Transverse colon (tissue), 4 donors: ENCODE measurements at places on chromosomes 5 and 9. TPM values are rescaled to one million over a fixed set of nuclear protein-coding genes. Genes with fewer than 3 reads are reported as not detected.
A peak's percentile ranks its signal among the peaks of the same experiment; 100 is the strongest.

DNA sequence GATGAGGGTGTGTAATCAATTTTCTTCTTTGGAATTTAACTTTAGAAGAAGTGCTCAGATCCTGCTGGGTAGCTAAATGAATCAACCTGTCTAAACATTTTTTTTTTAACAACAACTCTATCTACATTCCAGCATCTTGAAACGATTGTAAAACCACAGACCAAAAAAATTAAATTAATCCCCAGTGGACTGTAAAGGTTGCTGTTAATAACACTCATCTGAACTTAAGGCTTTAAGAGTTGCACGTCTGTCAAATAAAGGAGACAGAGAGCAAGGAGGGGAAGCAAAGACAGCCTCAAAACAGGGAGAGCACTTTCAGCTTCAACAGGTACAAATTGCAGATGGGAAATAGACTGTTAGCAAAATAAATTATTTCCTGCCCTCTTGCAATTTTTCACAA, 548.5 kb downstream of the DTWD2 start:
- DNase-seq: no peak

TRMT10B gene
- 1.4 TPM for total RNA-seq

- DNase-seq: no peak
Measured at GRCh38 chr5:9564752-9565151, 18.9 kb upstream of the SEMA5A start.

- no peak for DNase-seq
Measured at GRCh38 chr5:10969684-10970180, 208.7 kb upstream of the DAP start.

- DNase-seq: no peak
Measured at GRCh38 chr9:112200711-112201110, 25.6 kb upstream of the SUSD1 start.

DNA sequence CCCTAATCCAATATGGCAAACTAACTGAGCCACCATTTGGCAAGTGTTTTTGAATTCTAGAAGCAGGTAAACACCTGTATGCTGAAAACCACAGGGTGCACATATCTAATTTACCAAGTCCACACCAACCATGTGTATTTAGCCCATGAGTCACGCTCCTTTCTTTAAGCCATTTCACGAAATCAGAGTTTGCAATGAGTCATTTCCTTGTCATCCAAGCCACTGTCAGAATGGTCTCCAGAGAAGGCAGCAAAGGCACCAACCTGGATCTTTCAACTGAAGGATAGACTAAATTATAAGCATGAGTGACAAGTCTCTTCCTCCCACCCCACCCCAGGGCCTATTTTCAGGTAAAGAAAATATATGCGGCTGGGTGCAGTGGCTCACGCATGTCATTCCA, 110.0 kb downstream of the PAX5 start:
- no peak for DNase-seq

GRCh38 chr9:133199648-133200321, 9.3 kb downstream of the OBP2B start:
- DNase-seq: peak; percentile 31

GRCh38 chr5:15704397-15704947, 204.5 kb downstream of the FBXL7 start:
- no peak for DNase-seq

DNA sequence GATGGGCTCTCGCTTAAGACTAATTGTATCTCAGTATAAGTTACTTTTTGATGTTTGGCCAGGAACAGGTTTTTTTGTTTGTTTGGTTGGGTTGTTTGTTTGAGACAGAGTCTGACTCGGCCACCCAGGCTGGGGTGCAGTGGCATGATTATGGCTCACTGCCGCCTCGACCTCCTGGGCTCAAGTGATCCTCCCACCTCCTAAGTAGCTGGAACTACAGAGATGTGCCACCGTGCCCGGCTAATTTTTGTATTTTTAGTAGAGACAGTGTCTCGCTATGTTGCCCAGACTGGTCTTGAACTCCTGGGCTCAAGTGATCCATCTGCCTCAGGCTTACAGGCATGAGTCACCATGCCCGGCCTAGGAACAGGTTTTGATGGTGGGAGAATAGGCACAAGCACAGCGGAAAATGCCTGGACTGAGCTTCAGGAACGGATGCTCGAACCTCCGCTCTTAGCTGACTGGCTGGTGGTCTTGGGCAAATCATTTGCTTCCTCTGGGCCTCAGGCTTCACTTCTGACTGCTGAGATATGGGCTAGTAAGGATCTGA, 11.4 kb upstream of the SYNPO start:
- no peak for DNase-seq

DNA sequence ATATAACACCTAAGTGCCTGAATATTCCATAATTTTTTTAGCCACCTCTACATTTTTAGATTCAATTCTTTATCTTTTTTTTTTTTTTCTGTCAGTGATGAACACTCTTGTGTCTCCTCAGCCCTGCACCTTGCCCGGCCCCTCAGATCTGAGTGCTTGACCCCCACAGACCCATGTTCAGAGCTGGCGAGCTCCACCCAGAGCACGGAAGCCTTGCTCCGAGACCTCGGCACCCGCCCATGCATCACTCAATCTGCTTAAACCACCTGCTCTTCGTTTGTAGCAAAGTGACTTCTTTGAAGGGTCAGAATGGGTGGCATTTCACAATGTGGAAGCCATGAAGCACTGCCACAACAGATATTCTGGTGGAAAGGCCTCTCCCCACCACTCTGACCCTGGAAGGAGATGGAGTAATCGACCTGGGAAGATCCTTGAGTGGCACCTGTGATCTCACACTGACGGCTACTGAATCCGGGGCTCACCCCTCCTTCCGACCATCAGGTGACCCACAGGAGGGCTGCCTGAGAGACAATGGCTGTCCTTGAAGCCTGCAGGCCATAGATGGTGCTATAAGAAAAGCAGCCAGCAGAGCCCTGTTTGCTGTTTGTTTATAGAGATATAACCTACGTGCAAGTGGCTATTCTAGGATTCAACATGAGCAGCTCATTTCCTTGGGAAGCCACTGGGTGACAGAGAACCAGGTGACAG, 261.1 kb upstream of the IRX4 start:
- DNase-seq: no peak

DNA sequence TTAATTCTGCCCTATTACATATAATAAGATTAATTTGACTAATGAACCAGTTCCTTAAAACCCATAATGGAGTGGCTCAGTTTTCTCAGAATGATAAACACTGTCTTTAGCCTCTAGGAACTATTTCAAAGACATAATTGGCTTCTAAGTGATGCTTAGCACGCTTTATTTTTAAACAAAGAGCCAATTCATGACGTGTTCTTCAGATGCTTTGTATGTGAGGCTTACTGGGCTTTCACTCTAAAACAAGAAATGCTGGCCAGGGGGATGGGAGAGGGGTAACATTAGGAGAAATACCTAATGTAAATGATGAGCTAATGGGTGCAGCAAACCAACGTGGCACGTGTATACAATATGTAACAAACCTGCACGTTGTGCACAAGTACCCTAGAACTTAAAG, 7.6 kb upstream of the SFXN1 start:
- no peak for DNase-seq

TAF11L5 gene
- total RNA-seq: not detected

DNA sequence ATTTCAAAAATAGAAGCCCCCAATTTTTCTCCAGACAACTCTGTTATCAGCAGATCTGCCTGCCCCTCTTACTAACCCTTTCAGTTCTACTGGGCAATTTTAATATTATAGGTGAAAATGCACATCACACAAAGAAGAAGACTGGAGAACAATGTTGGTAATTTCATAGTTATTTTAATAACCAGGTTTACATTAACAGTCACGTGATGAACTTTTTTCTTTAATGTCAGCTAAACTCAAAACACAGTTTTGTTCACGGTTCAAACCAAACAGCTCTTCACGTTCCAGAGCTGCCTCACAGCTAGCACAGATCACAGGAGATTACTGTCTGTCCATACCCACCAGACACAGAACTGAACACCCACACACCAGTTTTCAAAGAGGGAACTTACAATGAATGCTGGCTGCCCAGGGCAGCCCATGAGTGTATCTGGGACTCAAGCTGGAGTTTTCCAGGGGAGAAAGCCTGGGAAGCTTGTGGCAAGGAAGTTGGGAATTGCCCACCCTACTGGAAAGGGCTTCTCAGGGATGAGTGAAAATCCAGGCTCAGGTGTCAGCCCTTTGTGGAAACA, 119.1 kb downstream of the DPYSL3 start:
- no peak for DNase-seq

DNA sequence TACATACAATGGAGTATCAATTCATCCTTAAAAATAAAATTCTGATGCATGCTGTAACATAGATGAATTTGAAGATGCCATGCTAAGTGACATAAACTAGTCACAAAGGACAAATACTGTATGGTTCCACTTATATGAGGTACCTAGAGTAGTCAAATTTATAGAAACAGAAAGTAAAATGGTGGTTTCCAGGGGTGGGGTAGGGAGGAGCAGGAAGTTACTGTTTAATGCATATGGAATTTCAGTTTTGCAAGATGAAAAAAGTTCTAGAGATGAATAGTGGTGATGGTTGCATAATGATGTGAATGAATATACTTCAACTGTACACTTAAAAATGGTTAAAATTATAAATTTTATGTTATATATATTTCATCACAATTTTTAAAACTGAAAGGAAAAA, 57.3 kb upstream of the FNIP1 start:
- DNase-seq: no peak

- DNase-seq: no peak
Measured at GRCh38 chr5:180593446-180594206, 2.3 kb upstream of the SCGB3A1 start.

DNA sequence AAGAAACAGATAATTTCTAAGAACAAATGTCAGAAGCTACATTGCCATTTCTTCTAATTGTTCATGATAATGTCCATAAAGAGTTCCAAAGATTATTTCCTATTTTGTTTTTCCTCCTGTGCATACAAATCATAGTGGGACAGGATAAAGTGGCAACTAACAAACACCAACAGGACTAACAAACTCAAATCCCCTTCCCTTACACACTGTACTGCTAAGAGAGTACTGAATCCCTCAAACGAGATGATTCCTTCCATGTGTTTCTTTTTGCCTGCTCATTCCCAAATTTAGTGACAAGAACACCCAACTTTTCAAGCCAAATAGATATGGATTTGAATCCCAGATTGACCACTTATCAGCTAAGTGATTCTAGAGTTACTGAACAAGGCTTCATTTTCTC, 15.2 kb downstream of the STRBP start:
- no peak for DNase-seq

PCAT7 gene
- 5.2 TPM for total RNA-seq

DNA sequence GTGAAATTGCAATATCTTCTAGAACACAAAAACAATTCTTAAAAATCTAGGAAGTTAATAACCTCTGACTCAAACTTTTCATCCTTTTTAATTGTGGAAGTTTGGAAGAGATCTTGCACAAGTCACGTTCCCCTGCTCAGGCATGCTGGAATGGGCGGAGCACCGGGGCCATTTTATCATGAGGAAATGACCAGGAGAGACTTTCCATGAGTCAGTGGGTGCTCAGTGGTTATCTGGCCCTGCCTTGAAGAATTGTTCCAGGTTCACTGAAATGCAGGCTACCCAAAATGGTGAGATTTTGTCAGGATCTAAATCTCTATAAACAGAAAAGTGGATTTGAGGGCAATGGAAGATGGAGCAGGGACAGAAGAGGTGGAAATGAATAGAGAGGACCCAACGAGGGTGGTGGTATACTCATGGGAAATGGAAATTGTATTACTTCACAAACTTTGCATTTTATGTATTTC, 61.2 kb downstream of the FYB1 start:
- DNase-seq: no peak

SEPTIN8 gene
- 55.7 TPM for total RNA-seq

GRCh38 chr5:91072881-91073280, 310.2 kb downstream of the ARRDC3 start:
- DNase-seq: no peak

DNA sequence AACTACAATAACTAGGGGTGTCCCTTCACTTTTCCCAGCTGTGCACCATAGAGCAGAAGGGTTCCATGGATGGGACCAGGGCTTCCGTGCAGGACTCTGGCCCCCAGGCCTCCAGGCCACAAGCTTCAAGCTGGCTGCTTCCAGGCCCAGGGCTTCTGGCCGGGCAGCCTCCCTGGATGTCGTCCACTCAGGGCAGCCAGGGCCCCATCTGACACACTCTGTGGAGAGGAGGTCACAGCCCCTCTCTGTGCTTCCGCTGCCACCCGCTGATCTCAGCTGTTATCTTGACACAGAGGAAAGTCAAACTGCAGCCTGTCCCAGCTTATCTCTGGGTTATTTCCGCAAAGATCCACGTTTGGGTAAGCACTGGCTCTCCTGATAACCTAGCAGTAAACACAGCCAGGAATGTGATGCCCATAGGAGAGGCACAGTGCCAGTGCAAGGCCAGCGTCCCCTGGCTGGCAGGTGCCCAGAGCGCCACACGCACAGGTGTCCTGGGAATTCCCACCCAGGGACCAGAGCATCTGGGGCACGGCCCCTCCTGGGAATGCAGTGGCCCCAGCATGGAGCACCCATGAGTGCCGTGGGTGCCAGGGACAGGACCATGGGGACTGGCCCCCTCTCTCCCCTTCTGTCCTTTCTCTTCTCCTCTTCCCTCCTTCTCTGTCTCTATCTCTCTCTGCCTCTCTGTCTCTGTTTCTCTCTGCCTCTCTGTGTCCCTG, 15.6 kb upstream of the SLC6A19 start:
- peak; percentile 27 for DNase-seq

DNA sequence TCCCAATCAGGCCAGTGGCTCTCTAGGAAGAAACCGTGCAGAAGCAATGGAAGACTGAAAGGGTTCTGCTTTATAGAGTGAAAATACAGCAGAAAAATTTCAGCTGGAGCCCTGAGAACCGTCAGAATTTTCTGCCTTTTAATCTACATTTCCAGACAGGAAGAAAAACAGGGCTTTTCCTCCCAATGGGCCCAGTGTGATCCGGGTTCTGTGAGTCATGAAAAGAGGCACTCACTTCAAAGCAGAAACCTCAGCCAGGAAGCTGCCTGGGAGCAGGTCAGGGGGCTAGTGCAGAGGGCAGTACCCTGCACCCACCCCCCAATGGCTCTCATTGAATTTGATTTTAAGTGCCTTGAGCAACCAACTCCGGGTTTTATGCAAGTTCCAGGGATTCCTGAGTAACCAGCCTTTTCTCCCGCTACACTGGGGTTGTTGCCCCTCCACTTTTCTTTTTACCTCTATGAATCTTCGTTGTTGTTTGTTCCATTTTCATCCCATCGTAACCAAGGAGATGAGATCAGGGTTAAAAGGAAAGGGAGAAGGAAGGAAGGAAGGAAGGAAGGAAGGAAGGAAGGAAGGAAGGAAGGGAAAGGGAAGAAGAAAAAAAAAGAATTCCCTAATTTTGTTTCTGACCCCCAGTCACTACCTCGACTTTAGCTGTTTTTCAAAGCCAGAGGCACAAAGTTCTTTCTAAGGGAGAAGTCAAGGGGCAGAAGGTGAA, 1.3 kb downstream of the BARHL1 start:
- no peak for DNase-seq

- DNase-seq: no peak
Measured at GRCh38 chr9:138006576-138007233, 129.1 kb downstream of the CACNA1B start.

DNA sequence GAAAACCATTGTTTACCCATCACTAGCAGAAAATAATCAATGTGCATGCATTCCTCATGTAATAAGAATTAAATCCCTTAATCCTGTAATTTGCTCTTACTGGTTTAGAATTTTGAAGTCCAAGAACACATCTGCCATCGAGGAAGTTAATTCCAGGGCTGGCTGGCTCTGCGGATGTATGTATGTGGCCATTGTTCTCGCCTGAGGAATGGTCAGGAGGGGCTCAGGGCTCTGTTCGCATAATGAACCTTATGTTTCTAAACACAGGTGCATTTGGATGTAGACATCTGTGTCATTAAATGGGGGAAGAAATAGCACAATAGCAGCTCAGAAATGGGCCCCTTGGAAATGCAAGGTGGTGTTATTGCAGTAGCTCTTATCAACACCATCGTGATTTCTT, 148.6 kb upstream of the GAS1 start:
- no peak for DNase-seq
